ENCODE measurements at places on chromosomes 7 and 10.
A peak's percentile ranks its signal among the peaks of the same experiment; 100 is the strongest.

DNA sequence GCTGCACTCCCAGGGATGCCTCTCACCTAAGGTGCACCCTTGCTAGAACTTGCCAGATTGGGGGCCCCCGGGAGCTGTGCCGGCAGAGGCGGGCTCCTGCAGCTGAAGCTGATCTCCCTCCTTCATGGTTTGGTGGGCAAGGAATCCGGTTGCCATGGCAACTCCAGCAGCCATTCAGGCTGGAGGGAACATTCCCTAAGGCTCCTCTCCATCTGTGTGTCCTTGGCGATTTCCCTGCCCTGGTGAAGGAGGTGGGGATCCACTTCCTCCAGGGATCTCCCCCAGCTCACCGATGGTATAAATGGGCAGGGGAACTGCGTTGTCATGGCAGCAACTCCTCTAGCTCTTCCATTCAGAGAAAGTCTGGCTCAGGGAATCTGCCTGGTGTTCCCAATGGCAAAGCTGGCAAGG, 49.6 kb upstream of the GPR158 start:
- DNase-seq = no peak

GRCh38 chr10:131420867-131421266, 109.3 kb upstream of the TCERG1L start:
- no peak for DNase-seq

GRCh38 chr7:1864161-1864940, 194.3 kb downstream of the ELFN1 start:
- DNase-seq = no peak

- no peak for DNase-seq
Measured at GRCh38 chr10:119177708-119178371, 772 bp downstream of the PRDX3 start.

DNA sequence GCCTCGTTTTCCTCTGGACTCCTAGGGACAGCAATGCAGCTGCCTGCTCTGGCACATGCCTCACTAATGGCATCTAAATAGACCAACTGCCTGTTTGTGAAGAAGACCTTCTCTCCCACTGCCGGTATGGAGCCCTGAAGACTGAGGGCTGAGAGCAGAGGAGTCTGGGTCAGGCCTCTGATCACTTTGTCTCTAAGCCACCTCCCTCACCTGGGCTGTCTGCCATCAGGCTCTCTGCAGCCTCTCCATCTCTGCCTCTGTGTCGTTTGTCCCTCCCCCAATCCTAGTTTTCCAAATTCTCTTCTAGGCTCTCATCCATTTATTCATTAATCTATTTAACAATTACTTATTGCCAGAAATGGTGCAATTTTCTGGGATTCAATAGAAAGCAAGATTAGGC, 15.2 kb upstream of the SFTPA1 start:
- no peak for DNase-seq

DNA sequence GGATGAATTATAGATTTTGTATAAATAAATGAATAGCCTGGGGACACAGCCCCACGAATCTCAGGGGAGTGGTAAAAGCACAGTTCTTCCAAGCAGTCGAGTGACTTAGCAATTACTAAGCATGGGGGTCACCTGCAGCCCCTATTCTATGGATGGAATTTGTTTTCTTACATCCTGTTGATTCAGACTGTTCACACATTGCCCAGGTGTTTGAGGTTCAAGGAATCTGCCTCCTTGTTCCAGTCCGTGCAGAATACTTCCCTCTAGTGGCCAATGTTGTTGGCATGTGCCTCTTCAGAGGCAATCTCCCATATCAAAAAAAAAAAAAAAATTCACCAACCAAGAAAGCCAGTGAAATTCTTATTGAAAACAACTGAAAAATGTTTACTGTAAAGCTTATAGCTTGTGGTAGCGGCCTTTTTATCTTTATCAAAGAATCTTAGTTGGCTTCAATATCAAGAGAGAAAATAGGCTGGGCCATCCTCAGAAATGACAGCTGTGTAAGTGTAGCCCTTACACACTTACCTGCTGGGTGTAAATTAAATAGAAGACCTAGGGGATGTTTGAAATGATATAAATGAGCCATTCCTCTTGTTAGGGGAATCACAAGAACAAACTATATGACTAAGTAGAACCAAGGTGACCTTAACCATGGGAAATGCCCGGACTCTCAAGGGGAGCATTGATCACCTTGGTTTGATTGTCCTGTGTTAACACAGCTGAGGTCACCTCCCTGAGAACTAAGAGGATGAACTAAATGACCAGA, 7.8 kb downstream of the LIPM start:
- DNase-seq = peak; percentile 8

GRCh38 chr7:115941703-115942268, 88.8 kb downstream of the TFEC start:
- DNase-seq = no peak

DNA sequence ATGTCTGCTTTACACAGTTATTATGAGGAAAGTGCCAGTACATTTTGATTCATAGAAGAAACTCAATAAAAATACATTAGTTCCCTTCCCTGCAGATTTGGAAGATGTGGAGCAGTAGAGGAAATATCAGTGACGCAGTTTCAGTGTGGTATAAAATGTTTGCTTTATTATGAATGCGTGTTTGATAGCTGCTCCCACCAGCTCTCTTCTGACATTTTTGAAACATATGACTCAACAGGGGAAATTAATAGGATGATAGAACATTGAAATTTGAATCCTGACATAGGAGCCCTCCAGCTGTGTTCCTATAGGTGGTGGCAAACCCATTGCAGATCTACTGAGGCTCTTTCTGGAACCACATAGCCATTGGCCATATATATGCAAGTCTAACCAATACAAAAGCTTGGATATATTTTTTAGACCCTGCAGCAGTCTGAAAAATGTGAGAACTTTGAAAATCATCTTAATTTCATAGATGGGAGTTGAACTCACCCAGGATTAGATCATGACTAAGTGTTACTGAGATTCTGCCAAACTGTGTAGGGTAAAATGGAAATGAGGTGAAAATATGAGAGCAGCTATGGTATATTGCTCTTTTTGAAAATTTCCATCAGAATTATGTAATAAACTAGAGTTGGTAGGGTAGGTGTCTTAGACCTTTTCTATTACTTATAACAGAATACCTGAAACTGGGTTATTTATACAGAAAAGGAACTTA, 47.8 kb downstream of the BZW2 start:
- DNase-seq = no peak

DNA sequence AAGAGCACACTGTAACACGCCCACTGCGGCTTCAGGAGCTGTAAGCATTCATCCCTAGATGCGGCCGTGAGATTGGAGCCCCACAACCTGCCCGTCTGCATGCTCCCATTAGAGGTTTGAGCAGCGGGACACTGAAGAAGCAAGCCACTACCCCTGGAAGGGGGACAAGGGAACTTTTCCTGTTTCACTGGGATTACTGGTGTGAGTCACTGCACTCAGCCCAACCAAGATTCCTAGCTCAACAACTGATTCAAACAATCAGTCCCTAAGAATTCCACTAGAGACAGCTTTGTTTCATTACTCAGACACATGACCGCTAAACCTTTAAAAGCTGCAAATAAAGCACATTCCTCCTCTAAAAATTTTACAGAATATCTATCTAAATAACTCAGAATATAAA, 69.8 kb downstream of the ORC5 start:
- no peak for DNase-seq
